Motor neuron (in vitro differentiated cells): ENCODE measurements at places on chromosomes 2 and 18. TPM values are rescaled to one million over a fixed set of nuclear protein-coding genes. Genes with fewer than 3 reads are reported as not detected.

DNA sequence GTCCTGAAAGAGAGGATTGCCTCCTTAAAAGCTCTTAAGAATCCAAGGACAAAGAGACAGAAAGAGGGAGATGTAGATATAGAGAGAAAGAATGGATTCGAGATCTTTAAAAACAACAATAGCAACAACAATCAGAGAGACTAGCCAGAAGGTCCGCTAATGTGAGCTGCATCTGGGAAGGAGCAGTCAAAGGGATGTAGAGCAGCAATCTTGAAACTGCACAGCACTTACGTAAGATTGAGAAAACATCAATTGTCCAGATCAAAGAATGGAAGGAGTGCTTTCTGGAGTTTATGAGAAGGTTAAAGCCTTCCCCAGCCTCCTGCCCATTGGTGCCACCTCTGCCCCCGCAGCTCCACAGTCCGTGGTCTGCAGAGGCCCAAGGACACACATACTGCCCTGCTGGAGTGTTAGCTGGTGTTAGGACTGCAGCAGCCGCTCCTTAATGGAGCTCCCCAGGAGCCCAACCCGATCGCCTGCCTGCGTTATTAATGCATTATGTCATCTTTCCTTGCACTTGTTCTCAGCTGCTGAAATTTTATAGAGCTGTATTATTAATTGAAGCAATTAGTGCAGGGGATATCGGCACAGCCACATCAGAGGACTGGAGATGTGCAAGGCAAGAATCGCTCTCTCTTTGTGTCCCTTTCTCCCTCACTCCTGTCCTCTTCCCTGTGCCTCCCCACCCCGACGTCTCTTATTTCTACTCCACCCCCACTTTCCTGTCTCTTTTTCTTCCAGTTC is 94.2 kb upstream of the STPG4 start:
- peak; percentile 56 for ATAC-seq

DNA sequence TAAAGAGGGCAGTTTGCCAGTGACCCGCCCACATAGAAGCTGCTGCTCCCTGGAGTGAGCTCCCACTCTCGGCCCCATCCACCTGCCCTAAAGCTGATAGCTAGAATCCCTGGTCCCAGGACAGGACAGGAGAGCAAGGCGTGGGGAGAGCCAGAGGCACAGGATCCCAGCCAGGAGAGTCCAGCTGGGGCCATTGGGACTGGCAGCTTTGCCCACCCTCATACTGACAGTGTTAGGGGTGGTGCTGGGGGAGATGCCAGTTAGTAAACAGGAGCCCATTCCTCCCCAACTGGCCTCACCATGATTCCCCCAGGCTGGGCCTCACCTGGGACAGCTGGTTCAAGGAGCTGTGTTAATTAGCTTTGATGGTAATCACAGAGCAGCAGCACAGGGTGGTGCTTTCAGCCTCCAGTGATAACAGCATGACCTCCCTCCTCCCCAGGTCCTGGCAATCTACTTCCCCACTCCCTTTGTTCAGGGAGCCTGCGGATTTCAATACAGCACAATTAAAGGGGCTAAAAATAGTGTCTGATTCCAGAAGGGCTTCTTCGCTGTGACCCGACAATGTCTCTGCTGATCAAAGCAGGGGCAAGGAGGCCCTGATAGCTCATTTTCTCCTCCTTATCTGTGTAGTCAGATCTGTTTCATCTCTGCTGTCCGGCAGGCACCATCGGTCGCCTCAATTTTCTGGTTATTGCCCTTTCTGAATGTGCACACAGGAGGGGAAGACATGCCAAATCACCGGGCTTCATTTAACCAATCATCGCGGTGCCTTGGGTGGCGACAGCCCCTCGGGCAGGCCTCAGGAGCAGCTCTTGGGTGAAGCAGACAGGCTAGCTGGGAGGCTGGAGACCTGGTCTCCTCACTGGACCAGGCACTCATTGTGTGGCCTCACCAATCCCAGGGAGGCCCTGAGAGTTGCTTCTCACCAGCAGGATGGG is 119.9 kb upstream of the TEX51 start:
- ATAC-seq, result no peak

DNA sequence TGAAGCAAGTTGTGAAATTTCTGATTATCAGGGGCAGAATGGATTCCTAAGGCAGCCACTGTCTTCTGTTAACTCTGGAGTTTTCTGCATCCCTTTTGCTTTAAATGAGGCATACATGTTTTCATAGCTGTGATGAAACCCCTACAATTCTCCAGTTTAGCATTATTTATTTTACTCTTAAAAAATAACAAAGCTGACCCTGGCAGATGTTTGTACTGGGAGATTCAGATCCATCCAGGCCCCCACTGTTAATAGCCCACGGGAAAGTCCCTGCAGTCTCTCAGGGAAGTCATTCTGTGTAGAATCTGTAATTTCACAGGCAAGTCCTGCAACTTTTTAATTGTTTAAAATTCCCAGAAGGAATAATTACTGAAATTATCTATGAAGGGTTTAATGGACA is 353 bp upstream of the SULT1C4 start:
- ATAC-seq, result peak; percentile 44

The GAL3ST2 gene
- total RNA-seq, result 0.42 TPM in 1 of 2 replicates, not detected in the other

DNA sequence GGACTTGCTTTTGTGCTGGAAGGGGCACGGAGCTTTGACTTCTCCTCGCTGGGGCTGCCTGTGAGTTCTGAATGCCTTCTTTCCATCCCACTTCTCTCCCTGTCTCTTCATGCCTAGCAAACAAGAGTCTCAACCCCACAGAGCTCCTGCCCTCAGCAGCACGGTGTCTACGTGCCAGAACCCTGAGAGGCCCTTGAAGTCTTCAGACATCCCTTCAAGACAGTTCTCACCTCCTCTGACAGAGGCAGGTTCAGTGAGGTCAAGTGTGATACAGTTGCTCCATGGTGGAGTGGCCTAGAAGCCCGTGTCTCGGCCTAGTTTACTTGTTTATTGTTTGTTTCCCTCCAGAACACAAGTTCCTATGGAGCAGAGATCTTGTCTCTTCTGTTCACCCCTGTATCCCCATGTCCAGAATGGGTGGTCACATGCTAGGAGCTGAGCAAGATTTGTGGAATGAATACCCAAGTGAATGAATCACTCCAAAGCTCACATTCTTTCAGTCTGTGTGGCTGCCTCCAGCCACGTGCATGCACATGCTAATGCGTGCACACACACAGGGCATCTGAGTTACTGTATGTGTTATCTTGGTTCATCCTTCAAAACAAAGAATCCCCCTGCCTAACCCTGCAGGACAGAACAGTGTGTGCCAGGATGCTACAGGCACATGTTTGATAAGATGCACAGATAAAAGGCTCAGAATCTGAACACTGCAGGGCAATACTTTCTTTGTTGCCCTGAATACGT is 391.6 kb downstream of the NBAS start:
- peak; percentile 98 for ATAC-seq

The CD8B2 gene
- total RNA-seq, result 0.05 TPM in 1 of 2 replicates, not detected in the other

DNA sequence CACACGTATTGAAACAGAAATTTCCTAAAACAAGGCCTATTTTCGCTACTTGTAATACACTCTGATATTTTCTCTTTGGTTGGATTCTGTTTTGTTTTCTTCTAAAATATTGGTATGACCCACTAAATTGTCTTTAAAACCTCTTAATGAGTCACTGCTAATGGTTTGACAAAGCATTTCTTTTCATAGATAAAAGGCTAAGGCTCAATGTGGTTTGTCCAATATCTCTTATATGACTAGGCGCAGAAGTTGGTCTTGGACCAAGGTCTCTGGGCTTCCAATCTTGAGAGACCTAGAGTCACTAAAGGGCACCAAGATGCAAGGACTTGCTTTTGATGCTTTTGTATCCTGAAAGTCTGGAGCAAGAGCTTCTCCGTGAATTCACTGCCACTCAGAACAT is 498.2 kb upstream of the TCF4 start:
- ATAC-seq, result no peak
